ENCODE measurements at places on chromosomes 4 and X. TPM values are rescaled to one million over a fixed set of nuclear protein-coding genes. Genes with fewer than 3 reads are reported as not detected.

AR gene
- 0.75 TPM for total RNA-seq

PPP4R3C gene
- total RNA-seq: not detected

SMIM43 gene
- 0.27 TPM for total RNA-seq

SMPX gene
- total RNA-seq: not detected

MAGEA2 gene
- not detected for total RNA-seq

ARSD gene
- total RNA-seq: 19.7 TPM

BANK1 gene
- total RNA-seq: under 0.01 TPM

ADGRL3 gene
- 4.3 TPM for total RNA-seq

SLC4A4 gene
- total RNA-seq: 0.66 TPM

GABRE gene
- total RNA-seq: 2.6 TPM

RNF4 gene
- 44.1 TPM for total RNA-seq

SPANXN3 gene
- not detected for total RNA-seq

RTL5 gene
- total RNA-seq: 0.09 TPM

REPS2 gene
- 1.7 TPM for total RNA-seq

ADH7 gene
- not detected for total RNA-seq

SYN1 gene
- total RNA-seq: 0.09 TPM

NXF2 gene
- total RNA-seq: not detected

CSAG3 gene
- total RNA-seq: not detected

TSPYL2 gene
- total RNA-seq: 7.6 TPM

NEXMIF gene
- total RNA-seq: not detected

SNCA gene
- total RNA-seq: 56.8 TPM

UGT2B15 gene
- total RNA-seq: not detected

SLC6A14 gene
- not detected for total RNA-seq

TMEM35A gene
- 1.8 TPM for total RNA-seq

SPATA4 gene
- total RNA-seq: 0.09 TPM

NPNT gene
- under 0.01 TPM for total RNA-seq

PCDH18 gene
- total RNA-seq: 1.2 TPM

Measured in endothelial cell of coronary artery (primary cell).